NCI-H1092 (cell line): ENCODE measurements at places on chromosomes 13 and 19.

- DNase-seq: no peak
Measured at GRCh38 chr19:801030-801860, 4.0 kb downstream of the PTBP1 start.

GRCh38 chr13:27929868-27930267 lies 10.1 kb downstream of the PDX1 start:
- DNase-seq: no peak

DNA sequence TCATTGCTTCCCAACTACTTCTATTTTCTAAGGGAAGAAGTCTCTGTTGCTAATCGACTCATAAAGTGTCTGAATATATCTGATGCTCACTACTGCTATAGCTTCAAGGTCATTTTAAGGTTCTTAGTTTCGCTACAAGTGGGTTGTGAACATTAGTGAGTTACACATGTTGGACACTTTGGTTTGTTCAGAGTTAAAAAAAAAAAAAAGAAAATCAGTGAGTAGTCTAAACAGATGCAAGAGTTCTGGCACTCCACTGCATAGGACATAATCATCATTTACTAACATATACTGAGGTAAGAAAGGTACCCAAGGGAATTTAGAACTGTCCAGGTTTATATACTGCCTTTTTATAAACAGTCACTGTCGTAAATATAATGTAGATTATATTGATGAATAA lies 108.8 kb downstream of the KLF12 start:
- no peak for DNase-seq

- DNase-seq: no peak
Measured at GRCh38 chr13:35782793-35783192, 306.3 kb upstream of the MAB21L1 start.

GRCh38 chr19:14554382-14554812 lies 17.5 kb downstream of the NDUFB7 start:
- DNase-seq: no peak

- no peak for DNase-seq
Measured at GRCh38 chr13:30016398-30016797, 166.0 kb upstream of the UBL3 start.

- peak; percentile 31 for DNase-seq
Measured at GRCh38 chr13:45340422-45341033, 455 bp downstream of the TPT1 start.

DNA sequence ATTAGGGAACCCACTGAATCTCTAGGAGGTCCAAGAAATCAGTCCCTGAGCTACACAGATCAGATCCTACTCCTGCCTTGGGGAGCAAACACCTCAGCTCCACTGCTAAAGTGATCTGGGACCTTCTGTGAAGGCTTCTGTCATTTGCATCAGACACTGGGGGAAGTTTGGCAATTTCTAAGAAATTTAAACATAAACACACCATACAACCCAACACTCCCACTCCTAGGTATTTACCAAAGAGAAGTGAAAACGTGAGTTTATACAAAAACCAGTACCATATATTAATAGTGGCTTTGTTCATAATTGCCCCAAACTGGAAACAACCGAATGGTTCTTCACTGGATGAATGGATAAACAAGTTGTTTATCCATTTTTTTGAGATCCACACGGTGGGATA lies 7.3 kb upstream of the TYROBP start:
- no peak for DNase-seq

GRCh38 chr13:77523834-77524728 lies 11.4 kb upstream of the SCEL start:
- no peak for DNase-seq

GRCh38 chr13:85040215-85040614 lies 759.0 kb downstream of the SLITRK6 start:
- no peak for DNase-seq

- DNase-seq: peak; percentile 33
Measured at GRCh38 chr19:18437491-18438330, at the start of gene ISYNA1. ISYNA1 (minus strand) TSS chr19:18438133; CDS start chr19:18437979, 154 bp downstream.

GRCh38 chr13:66546534-66547379 lies 683.4 kb downstream of the PCDH9 start:
- no peak for DNase-seq

DNA sequence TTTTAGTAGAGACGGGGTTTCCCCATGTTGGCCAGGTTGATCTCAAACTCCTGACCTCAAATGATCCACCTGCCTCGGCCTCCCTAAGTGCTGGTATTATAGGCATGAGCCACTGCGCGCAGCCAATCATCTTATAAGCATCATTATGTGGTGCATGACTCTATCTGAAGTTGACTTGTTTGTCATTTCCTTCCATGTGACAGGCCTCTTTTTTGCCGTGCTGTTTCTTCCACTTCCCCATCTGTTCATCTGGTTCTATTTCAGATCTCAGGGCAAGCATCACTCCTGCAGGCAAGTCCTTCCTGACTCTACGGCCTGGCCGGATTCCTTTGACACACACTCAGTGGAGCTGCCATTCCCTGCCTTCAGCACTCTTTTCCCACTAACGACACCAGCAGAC lies 15.2 kb downstream of the COL5A3 start:
- no peak for DNase-seq

DNA sequence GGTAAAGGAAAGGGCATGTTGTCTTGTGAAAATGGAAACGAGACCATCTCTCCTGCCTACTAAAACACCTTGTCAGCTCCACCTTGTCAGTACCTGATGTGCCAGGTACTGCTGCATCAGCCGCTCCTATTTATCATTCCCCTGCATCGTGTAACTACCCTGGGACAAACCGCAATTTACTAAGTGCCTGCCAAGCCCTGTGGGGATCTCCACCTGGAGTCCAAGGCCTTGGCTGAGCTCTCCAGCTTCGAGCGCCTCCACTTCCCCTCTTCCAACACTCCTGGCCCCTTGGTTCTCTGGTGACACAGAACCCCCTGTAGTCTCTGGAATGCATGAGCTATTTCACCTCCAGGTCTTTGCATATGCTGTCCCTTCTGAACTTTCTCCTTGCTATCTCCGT lies 25.9 kb upstream of the CCNP start:
- no peak for DNase-seq

GRCh38 chr13:101230271-101230890 lies 185.9 kb downstream of the NALCN start:
- DNase-seq: no peak

DNA sequence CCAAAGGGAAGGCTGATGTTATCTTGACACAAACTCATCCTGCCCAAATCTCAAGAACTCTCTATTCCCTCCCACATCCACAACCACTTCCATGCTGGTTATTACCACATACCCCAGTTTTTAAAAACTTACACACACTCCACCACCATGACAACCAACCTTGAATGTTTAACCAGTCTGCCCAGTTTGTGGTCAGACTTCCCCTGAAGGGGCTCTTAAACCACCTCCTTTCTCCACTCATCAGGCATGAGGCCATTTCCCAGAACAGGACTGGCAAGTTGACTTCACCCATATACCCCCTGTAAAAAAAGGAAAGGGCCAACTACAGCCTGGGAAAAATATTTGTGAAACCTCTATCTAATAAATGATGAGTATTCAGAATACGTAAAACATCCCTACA lies 12.4 kb upstream of the ZSCAN4 start:
- DNase-seq: no peak

- no peak for DNase-seq
Measured at GRCh38 chr13:84032116-84032515, 149.8 kb upstream of the SLITRK1 start.

- DNase-seq: no peak
Measured at GRCh38 chr19:1214299-1214861, 8.8 kb downstream of the STK11 start.

DNA sequence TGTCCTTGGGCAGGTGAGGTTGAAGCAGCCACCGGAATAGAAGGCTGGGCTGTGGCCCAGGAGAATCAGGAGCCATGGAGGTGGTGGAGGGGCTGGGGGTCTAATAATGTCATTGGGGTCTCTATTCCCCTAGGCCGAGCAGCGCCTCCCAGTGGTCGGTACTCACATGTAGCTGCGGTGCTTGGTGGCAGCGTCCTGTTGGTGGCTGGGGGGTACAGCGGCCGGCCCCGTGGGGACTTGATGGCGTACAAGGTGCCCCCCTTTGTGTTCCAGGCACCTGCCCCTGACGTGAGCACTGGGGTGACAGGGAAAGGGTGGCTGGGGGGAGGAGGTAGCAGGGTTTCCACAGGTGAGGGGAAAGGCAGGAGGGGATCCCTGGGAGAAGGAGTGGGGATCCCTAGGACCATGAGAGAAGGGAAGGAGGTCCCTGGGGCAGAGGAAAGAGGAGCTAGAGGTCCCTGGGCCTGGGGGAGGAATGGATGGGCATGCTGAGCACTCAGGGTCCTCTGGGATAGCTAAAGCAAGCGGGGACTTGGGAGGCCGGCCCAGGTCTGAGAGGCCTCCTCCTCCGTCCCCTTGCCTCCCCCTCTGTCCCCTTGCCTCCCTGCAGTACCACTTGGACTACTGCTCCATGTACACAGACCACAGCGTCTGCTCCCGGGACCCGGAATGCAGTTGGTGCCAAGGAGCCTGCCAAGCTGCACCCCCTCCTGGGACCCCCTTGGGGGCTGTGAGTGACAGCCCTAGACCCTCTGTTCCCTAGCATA lies 18.1 kb downstream of the MEGF8 start:
- DNase-seq: no peak

DNA sequence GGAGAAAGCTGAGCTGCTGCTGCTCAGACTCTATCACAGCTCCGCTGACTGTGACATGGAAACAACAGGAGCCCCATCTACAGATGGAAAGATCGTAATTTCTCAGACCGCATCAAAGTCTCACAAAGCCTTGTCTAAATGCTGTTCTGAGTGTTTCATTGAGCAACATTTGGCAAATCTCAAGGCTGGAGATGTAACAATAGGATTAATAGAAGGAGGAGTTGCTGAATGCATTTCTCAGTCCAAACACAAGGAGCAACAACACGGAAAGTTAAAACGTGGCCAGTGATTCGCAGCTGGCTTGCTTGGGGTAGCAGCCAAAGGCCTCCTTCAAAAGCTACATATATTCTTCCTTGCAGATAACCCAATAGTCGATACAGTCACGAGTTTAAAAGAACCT lies 55.7 kb downstream of the MRPL57 start:
- DNase-seq: no peak

- DNase-seq: no peak
Measured at GRCh38 chr13:41842036-41842620, 118.8 kb downstream of the VWA8 start.

GRCh38 chr19:14470031-14470876 lies 4.9 kb downstream of the PTGER1 start:
- DNase-seq: no peak
